ENCODE measurements at places on chromosomes 6 and 20.

DNA sequence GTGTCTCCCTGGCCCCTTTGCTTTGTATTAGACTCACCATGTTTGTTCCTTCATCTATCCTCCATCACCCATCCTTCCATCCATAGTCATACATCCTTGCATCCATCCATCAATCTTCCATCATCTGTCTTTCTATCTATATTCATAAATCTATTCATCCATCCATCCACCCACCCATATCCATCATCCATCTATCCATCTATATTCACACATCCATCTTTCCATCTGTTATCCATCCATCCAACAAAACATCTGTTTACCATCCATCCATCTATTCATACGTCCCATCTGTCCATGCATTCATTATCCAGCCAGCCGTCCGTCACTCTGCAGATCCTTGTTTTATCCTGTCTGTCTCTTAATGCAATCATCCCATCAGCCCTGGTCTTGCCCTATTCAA, 10.6 kb downstream of the DDR1 start:
- DNase-seq = no peak

DNA sequence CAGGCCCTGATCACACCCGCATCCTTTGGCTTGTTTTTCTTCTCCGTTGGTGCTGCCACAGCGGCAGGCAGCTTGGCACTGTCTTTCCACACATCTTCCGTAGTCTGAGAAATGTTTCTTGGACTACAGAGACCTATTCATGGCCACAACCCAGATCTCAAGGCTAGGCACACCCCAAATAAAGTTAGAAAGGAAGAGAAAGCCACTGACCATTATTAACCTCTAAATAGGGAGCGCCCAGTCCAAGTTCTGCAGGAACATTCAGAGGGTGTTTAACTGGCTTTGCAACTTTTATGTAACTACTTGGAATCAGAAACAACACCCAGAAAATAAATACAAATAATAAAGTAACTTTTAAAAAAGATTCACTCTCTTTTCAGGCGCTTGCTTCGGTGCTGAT, 124.8 kb upstream of the NEDD9 start:
- DNase-seq = no peak

GRCh38 chr20:58256842-58257241, 28.4 kb upstream of the ANKRD60 start:
- no peak for DNase-seq

GRCh38 chr6:106135911-106136571, 49.9 kb downstream of the PRDM1 start:
- no peak for DNase-seq

- DNase-seq = peak; percentile 46
Measured at GRCh38 chr6:135568379-135568778, 70.8 kb upstream of the AHI1 start.

DNA sequence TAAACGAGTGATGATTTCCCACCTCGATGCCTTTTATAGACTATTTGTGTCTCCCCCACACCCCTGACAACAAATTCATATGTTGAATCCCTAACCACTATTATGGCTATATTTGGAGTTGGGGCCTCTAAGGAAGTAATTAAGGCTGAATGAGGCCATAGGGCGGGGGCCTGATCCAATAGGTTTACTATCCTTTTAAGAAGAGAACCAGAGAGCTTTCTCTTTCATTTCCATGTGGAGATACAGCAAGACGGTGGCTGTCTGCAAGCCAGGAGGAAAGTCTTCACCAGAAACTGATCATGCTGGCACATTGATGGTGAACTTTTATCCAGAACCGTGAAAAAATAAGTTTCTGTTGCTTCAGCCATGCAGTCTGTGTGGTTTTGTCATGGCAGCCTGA, 38.9 kb upstream of the CLIC5 start:
- DNase-seq = no peak

DNA sequence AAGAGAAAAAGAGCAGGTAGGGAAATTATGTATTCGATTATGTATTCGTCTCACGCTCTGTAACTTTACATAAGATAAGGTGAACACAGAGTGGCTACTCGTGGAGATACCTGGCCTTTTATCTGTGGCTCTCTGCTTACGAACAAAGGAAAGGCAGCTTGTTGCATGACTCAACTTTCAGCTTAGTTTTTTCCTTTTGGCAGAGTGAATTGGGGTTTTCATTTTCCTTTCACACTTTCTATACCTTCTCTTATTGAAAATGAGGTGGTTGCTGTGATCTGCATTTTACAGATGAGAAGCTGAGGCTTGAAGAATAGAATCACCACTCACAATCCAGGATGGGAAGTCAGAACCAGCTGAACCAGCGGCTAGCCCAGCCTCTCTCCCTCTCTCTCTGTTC, 13.3 kb upstream of the KCNK15 start:
- no peak for DNase-seq

GRCh38 chr6:169115632-169116031, 138.0 kb downstream of the THBS2 start:
- no peak for DNase-seq

DNA sequence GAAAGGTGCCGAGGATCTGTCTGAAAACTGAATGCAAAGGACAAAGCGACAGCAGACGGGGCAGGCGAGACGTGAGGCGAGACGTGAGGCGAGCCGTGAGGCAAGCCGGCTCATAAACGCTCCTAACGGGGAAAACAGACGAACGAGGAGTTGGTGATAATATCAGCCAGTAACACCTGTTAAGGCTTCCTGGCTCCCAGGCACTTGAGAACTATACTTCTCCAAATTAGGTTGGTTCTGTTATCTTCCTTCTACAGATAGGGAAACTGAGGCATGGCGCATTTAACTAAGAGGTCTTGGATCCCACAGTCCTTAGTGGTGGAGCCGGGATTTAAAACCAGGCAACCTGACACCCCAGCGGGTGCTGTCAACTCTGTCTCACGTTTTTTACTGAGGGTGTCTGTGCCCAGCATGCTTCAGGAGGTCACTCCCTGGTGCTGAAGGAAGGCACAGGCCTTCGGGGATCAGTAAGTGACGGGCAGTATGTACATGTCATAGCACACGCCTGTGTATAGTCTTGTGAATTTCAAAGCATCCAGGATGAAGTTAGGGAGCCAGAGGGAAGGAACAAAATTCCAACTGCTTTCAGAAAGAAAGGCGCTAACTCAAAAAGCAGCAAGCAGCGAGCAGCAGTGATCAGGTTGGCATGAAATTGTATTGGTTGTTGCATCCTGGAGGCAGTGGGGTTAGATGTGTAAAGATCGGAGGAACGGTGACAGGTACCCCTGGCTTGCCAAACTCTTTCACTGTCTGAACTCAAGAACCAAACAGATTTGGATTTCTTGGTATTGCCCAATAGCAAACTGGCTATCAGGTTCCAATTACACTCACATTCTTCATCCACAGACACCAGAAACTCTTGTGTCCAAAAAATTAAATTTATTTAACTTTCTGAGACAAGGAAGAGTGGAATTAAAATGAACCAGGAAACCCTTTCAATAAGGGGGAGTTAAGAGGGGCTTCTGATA, 318.7 kb downstream of the THBS2 start:
- no peak for DNase-seq

DNA sequence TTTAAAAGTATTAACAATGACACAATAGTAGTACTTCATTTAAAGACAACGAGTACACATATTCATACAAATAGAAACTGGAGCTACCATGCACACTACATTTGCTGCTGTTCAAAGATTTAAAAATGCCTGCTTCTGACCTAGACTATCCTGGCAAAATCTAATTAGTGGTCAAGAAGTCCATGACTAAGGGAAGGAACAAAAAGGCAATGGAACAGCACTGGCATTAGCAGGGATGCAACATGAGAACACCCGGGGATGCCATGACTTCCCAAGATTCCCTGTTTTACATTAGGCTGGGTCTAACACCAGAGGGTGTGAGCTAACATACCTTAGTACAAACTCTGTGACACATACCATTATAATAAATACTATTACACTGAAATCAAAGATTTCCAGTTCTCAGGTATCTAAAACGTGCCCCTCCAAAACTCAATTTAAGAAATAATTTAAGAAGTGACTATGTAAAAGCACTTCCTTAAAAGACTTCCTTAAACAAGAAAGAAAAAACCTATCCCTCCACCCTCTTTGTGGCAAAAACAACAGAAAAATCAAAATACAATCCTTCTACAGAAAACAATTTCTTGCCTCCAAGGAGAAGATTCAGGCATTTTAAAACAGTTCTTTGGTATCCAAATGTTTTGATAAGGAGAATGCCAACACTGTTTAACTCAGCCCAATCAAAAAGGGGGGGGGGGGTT, 25.5 kb downstream of the CHD6 start:
- DNase-seq = no peak

DNA sequence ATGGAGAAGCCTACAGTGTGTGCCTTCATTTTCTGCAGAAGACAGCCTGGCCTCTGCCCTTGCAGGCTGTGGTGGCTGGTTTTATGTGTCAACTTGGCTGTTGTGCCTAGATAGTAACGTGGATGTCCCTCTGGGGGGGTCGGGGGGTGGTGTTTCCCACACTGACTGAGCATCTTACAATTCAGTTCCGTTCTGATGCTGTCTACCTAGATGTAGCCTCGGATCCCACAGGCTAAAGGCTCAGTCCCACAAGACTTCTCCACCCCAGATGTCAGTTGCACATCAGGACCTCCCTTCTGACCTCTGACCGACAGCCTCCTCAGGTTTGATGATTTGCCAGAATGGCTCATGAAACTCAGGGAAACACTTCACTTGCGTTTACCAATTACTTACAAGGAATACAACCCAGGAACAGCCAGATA, 4.4 kb downstream of the PYGB start:
- DNase-seq = no peak

- DNase-seq = no peak
Measured at GRCh38 chr20:61698598-61699494, 366.8 kb downstream of the TAF4 start.

DNA sequence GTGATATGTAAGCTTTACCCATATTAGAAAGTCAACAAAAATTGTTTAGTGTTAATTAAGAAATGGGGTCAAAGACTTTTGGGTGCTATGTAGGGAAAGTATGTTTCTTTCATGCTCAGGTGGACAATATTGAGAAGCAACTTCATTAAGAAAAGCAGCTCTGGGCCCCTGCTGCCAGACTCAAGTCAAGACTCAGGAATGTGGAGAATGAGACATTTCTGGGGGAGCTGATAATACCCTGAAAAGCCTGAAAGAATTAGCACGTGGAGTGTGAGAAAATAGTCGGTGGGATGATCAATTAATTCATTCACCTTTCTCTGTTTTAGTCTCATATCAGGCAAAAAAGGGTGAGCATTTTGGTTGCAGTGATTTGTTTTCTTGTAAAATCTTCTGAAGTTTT, 175.1 kb upstream of the IMPG1 start:
- no peak for DNase-seq

GRCh38 chr6:135514706-135515105, 17.2 kb upstream of the AHI1 start:
- no peak for DNase-seq

DNA sequence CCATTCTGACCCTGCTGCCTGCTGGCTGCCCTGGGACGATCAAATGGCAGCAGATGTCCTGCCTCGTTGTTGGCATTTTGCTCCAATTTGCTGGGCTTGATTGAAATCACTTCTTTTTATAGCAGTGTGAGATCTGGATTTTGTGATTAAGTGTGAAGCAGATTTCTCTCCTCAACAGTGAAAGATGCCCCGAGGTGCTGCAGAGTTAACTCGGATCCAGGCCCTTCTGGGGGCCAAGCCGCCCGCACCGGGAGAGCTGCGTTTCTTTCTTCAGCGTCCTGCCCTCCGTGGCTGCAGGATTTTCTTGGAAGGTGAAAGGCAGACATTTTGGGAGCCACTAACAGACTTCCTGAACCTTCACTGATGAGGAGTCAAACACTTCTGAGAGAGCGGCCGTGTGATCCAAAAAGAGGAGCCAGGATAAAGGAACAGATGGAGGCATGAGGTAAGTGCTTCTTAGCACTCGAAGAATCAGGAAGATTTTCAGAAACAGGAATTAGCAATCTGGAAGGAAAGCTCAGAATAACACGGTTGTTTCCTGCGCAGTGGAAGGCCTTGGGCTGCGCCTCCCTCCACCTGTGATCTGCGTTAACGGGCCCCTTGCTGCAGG, 139.5 kb upstream of the AFDN start:
- no peak for DNase-seq

DNA sequence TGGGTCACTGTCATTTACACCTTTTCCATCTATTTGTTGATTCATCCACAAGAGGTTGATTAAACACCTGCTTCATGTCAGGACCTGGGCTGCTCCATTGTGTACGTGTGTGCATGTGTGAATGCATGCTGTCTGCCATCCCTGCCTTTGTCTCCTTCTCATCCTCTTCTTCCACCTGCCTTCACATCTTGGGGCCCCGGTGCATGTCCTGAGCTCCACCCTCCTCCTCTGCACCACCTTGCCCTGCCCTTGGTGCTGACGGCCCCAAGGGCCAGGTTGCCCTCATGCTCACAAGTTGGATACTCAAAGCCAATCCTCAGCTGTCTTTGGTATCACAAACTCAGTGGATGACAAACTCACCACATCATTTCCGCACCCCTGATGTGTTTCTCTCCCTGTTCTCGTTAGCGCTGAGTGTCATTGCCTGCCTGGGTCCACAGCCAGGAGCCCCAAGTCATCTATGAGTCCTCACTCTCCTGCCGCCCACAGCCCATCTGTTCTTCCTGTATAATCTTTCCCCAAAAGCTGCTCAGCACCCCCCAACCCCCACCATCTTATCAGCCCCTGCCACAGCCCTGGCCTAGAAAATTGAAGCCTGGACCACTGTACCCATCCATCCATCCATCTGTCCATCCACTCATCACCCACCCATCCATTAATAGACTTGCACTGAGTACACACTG, 85.0 kb downstream of the SRC start:
- no peak for DNase-seq

- no peak for DNase-seq
Measured at GRCh38 chr6:127267646-127268625, 1.3 kb downstream of the RNF146 start.

DNA sequence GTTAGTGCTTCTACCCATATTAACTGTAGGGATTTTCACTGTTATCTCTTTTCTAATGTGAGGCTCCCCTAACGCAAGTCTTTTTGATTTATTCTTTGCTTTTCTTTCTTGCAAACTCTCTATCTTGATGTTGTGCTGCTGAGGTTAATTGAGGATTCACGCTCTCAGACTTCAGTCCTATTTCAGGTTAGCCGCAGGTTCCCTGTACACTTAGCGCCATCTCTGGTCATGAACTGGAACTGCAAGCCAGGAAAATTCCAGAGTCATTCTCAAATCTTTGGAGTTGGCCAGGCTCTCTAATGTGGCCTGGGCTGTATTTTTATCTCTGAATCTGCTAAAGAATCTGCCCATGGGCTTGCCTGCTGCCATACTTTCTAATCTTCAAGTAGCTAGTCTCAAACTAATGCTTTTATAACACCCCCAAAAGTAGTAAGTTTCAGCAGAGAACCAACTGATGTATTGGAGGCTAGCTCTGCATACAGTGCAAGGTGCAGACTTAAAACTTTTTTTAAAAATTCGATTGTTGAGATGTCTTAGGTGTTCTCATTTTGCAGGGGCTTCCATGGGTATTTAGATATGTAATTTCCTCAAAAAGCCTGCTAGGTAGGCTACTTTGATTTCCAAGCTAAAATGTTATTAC, 91.1 kb upstream of the OPRM1 start:
- peak; percentile 4 for DNase-seq

GRCh38 chr20:25510202-25510601, 75.1 kb downstream of the NINL start:
- no peak for DNase-seq
